ENCODE measurements at places on chromosomes 7 and 10. TPM values are rescaled to one million over a fixed set of nuclear protein-coding genes. Genes with fewer than 3 reads are reported as not detected.

DNA sequence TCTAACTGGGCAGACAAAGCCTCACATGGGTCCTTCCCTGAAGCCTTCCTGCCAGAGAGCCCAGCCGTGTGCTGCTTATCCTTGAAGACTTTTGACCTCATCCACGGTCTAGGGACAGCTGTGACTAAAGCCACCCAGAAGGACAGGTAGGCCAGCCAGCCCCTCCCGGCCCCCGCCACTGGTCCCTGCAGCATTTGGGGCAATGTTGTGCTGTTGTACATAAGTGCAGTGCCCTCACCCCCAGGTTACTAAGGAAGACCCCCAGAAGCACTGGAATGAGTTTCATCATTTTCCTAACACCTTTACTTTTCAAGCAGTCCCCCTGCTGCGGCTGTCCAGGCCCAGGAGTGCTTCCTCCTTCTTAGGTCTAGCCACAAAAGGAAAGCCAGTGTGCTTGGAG lies 43.0 kb downstream of the TMEM209 start:
- DNase-seq: no peak

GRCh38 chr10:241451-241850 lies 106.2 kb downstream of the ZMYND11 start:
- no peak for DNase-seq

GRCh38 chr7:137611606-137612005 lies 235.2 kb downstream of the DGKI start:
- DNase-seq: no peak

Gene PHYHIPL
- not detected for total RNA-seq

GRCh38 chr7:19224951-19225350 lies 79.7 kb upstream of the FERD3L start:
- no peak for DNase-seq

Gene DMBT1
- not detected for total RNA-seq

Gene RBP4
- total RNA-seq: not detected

Gene C10orf105
- total RNA-seq: 0.37 TPM

Gene TMEM140
- 55.2 TPM for total RNA-seq

- DNase-seq: no peak
These were observed 6.5 kb downstream of the BRAF start for GRCh38 chr7:140918236-140918635.

Gene SLC39A12
- not detected for total RNA-seq

DNA sequence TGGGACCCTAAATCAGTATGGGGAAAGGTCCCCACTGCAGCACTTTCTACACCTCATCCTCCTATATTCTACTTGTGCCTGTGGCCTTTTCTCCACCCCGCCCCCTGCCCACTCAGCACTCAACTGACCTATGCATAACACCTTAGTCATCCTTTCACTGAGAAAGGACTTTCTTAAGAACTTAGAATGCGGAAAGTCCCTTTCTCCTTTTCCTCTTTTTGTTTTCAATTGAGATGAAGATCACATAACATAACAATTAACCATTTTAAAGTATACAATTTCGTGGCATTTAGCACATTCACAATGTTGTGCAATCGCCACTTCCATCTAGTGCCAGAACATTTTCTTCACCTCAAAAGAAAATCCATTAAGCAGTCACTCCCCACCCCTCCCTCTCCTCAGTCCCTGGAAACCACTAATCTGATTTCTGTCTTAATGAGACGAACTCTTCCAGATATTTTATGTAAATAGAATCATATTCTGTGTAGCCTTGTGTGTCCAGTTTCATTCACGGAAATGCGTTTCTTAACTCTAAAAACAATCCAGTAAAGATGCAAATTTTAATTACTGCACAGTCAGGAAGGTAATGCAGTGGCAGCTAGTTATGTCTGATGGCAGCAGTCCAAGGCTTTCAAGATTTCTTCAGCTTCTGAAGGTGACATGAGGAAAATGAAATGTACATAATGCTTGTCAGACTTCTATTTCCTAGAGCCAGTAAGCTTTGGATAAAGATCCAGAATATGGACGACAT lies 41.7 kb downstream of the FAS start:
- no peak for DNase-seq

DNA sequence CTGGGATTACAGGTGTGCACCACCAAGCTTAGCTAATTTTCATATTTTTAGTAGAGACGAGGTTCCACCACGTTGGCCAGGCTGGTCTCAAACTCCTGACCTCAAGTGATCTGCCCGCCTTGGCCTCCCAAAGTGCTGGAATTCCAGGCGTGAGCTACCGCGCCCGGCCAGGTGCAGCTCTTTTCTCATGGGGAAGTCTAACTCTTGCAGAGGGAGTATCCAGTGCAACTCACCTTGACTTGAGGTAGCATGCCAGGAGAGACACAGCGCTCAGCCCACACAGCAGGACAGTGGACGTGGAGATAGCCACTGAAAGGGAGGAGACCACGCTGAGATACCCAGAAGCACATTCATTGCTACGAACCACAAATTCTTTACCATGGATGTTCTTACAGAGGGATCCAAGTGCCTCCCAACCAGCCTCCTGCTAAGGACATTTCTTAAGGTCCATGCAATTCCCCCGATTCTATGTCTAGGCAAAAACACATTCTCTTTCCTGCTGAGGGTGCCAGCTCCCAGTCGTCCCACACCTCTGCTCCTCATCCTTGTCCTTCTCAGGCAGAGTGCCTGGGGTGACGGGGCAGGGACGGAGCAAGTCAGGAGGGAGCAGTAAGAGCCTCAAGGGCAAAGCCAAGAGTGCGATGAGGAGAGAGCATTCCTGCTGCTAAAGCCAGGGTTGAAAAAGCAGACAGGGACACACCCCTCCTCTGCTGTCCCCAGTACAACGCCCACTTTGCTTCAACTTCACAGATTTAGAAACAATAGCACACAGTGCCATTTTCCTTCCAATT lies 21.0 kb downstream of the IL15RA start:
- no peak for DNase-seq

DNA sequence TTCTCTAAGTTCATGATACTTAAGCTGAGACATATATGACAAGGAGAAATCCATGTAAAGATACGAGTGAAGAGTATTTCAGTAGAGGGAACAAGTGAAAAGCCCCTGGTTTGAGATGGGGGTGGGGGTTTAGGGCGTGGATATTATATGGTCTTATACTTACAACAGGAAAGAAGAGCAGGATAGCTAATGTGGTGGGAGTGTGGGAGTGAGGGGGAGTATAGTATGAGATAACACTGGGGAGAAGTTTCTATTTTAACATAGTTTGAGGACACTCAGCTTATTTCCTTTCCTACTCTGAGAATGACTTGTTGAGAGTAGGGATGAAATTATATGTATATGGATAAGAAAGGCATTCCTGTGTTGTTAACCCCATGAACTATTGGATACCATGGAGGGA lies 36.5 kb downstream of the MCU start:
- DNase-seq: no peak

DNA sequence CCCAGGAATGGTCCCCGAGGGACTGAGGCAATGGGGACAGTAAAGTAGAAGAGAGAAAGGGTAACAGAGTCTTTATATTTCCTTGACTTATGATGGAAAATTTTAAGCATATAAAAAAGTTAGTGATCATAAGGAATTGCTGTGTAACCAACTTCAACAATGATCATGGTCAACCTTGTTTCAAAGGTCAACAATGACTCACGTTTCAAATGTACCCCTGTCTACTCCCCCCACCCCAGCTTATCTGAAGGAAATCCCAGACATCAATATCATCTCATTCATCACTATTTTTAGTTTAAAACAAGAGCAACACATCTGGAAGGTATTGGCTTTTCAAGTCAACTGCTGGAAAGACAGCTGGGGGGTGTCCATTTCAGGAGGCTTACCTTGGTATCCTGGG lies 92.9 kb downstream of the SMURF1 start:
- DNase-seq: no peak

Gene MAGI2
- 0.73 TPM for total RNA-seq

GRCh38 chr7:70920876-70921275 lies 211.1 kb upstream of the GALNT17 start:
- DNase-seq: no peak
